Tibial artery (tissue), 4 donors: ENCODE measurements at places on chromosomes 7 and 10.

GRCh38 chr7:41942468-41943093 is 239.7 kb upstream of the INHBA start:
- peak overlapping the region; percentile 60 for H3K27ac ChIP-seq
- DNase-seq: no peak
- H3K36me3 ChIP-seq: no peaks in the 10 kb centered on the region
- H3K4me1 ChIP-seq: peaks cover 26% of the 10 kb centered on the region
- no peaks in the 10 kb centered on the region for H3K27me3 ChIP-seq

- H3K4me3 ChIP-seq: no peak overlapping the region
- no peak overlapping the region for H3K27ac ChIP-seq
- H3K4me1 ChIP-seq: peaks cover 76% of the 10 kb centered on the region
- H3K36me3 ChIP-seq: no peaks in the 10 kb centered on the region
Observed at GRCh38 chr10:75654171-75654771, 222.8 kb downstream of the LRMDA start.

DNA sequence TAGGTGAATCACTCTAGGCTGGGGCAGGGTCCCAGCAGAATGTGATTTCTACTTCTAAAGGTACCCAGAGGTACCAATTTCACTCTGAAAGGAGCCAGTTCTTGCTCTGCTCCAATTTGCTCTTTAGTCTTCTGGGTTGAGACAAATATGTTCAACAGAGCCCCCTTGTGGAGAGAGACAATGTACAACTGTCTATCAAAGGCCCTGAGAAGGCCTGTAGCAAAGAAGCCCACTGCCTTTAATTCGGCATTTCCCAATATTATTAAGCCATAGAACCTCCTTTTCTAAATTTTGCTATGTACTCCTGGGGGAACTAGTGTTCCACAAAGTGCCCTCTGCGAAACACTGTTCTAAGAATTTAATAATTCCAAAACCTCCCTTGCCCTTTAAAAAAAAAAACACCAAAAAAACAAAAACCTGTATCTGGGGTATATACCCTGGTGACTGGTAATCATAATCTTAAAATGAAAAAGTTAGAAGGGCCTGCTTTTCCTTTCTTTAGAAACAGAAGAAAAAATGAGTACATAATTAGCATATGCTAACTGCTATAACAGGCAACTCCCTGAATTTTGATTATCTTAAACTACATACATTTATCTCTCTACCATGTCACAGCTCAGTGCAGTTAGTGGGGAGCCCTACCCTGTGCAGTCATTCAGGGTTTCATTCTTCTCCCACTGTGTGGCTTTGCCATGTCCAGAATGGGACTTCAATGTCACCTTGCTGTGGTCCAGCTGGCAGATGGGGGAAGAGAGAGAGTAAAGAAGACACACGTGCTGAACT is 160.9 kb upstream of the BMPER start:
- H3K27me3 ChIP-seq: no peaks in the 10 kb centered on the region
- no peak for DNase-seq
- no peaks in the 10 kb centered on the region for H3K36me3 ChIP-seq
- no peak overlapping the region for H3K27ac ChIP-seq
- no peaks in the 10 kb centered on the region for H3K4me1 ChIP-seq

DNA sequence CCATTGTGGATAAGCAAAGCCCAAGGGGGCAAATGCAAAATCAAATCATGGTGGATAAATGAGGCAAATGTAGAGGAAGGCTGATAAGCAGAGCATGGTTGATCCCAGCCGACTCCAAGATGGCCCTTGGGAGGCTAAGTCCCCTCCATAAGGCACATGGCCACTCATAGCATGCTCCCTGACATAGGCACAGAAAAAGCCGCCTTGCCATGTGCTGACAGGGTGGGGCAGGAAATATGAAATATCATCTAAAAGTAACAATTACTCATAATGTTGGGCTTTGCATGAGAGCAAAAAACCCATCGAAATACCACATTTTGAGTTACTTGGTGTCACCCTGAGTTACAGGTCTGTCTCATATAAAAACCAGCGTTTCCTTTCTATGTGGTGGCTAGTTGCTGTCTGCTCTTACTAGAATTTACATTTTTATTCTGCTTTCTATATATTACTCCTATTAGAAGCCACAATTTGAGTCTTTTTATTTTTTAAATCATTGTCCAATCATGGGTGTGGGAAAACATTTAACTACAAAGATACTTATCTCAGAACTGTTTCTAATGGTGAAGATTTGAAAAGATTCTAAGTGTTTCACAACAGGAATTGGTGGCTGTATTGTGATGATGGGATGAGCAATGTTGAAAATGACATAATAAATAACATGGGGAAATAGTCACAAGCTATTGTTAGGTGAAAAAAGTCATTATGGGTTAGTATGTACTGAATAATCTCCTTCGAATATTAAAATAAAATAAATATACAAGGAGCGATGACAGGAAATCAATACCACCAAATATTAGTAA is 102.7 kb downstream of the CUBN start:
- H3K36me3 ChIP-seq: no peaks in the 10 kb centered on the region
- H3K4me3 ChIP-seq: no peak overlapping the region
- H3K27ac ChIP-seq: peak overlapping the region; percentile 60
- DNase-seq: no peak
- no peaks in the 10 kb centered on the region for H3K4me1 ChIP-seq
- no peaks in the 10 kb centered on the region for H3K27me3 ChIP-seq

GRCh38 chr10:29837586-29837985 is 202.8 kb upstream of the SVIL start:
- no peak for DNase-seq
- peaks cover 40% of the 10 kb centered on the region for H3K4me1 ChIP-seq
- H3K27me3 ChIP-seq: no peaks in the 10 kb centered on the region
- no peak overlapping the region for H3K4me3 ChIP-seq
- peak overlapping the region; percentile 85 for H3K27ac ChIP-seq

DNA sequence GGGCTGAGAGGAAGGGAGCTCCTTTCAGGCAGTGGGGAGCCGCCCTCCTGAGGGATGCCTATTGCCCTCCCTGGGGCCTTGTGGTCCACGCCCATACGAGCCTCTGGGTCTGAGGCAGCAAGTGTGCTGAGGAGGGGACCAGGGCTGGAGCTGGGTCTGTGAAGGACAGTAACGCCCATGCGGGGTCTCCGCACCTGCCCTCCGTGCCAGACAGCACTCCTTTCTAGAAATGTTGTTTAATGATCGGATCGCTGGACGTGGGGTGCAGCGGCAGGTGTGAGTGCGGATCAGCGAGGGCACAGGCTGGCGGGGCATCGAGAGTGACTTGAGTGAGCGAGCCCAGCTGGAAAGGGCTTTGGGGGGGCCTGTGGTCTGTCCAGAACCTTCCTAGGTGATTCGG is 70.1 kb downstream of the ELFN1 start:
- no peaks in the 10 kb centered on the region for H3K27me3 ChIP-seq
- no peak overlapping the region for H3K4me3 ChIP-seq
- no peak for DNase-seq
- H3K4me1 ChIP-seq: no peaks in the 10 kb centered on the region
- H3K36me3 ChIP-seq: no peaks in the 10 kb centered on the region
- H3K27ac ChIP-seq: no peak overlapping the region

DNA sequence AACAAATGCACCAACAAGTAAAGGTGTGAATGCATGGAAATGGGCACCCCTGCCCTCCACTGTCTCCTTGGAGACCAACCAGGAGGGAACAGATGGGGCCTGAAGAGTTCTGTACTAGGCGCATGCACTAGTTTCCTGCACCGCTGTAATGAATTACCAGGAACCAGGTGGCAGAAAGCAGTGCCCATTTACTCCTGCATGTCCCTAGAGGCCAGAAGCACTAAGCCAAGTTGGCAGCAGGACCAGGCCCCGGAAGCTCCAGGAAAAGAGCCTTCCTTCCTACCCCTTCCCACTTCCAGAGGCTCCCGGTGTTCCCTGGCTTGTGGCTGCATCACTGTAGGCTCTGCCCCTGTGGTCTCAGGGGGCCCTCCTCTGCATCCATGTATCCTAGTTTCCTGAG is 237.5 kb upstream of the PPP2R2D start:
- no peak for DNase-seq
- no peaks in the 10 kb centered on the region for H3K4me1 ChIP-seq
- no peaks in the 10 kb centered on the region for H3K27me3 ChIP-seq
- no peak overlapping the region for H3K4me3 ChIP-seq
- no peak overlapping the region for H3K27ac ChIP-seq

DNA sequence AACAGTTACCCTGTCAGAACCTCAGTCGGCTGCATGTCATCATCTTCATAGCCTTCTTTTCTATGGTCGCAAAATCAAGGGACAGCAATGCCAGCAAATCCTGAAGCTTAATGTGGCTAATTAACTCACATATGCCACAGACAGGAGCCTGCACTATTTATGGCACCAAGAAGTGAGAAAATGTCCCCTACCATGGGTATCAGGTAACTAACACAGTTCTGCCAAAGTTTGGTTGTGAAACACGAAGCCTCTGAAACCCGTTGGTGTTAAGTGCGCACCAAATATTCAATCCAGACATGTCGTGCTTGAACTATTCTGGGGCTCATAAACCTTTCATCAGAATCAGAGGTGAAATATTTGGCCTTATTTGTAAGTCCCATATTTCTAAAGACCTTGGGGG is 63.3 kb downstream of the EVX1 start:
- peaks cover 3% of the 10 kb centered on the region for H3K27me3 ChIP-seq
- no peak overlapping the region for H3K27ac ChIP-seq
- H3K4me3 ChIP-seq: no peak overlapping the region
- DNase-seq: no peak
- no peaks in the 10 kb centered on the region for H3K36me3 ChIP-seq

DNA sequence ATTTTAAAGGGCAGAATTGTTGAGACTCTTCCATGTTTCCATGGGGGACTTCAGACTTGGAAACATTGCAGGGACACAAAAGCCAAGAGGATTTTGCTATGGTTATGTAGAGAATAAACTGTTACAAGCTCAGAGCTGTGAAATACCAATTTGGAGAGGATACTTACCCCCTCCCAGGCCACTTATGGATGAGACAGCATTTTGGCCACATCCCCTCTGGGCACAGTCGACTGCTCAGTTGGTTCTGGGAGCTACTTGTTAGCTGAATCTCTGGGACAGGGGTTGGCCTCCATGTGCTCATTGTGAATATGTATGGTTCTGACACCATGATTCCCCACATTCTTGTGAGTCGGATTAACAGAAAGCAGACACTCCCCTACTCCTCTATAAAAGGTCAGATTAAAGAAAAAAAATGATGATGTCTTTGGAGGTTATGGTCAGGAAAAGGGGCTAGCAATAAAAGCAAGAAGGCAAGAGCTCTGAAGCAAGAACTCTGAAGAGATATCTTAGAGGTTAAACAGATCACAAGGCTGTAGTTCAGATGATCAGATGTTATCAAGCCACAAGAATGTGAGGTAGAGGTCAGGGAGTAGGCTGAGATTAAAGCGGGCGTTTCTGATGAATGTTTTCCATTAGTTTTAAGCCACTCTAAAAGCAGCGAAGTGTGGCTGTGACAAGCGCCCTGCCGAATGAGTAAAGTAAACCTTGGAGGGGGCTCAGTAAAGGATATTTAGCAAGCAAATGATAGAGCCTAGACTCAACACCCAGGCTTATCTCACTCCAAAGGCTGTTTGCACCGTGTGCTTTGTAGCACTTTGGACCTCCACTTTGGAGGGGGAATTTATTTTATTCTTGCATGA is 17.2 kb downstream of the STAMBPL1 start:
- H3K27me3 ChIP-seq: no peaks in the 10 kb centered on the region
- no peak overlapping the region for H3K4me3 ChIP-seq
- no peak for DNase-seq
- H3K27ac ChIP-seq: peak overlapping the region; percentile 11
- H3K4me1 ChIP-seq: no peaks in the 10 kb centered on the region
- H3K36me3 ChIP-seq: no peaks in the 10 kb centered on the region

DNA sequence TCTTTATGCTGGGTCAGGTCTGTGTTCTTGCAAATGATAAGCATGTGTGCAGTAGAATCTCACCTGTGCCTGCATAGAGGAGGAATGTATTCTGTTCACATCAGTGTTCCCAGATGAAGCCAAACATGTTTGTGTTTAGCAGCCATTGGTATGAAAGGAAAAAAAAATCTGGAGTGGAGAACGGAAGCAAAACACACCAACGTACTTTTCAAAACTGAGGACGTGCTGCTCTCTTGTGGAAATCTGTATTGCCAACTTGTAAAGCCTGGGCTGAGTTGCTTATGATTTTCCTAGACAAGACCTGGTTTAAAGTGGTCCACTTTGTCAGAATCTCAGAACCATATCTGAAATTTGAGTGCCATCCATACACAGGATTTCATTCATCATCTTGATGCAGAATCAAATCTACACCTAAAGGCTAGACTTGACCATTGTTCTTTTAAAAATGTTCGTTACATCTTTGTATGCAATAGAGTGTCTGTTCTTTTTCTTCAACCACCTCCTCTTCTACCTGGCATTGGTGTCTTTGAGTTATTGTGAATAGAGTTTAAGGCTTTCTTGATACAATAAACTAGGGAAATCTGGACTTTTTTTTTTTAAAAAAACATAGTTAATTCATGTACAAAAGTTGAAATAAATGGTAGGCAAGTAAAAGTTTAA is 367.7 kb downstream of the PHF14 start:
- no peak for DNase-seq
- no peak overlapping the region for H3K4me3 ChIP-seq
- H3K27me3 ChIP-seq: no peaks in the 10 kb centered on the region
- H3K27ac ChIP-seq: no peak overlapping the region
- peaks cover 7% of the 10 kb centered on the region for H3K4me1 ChIP-seq

DNA sequence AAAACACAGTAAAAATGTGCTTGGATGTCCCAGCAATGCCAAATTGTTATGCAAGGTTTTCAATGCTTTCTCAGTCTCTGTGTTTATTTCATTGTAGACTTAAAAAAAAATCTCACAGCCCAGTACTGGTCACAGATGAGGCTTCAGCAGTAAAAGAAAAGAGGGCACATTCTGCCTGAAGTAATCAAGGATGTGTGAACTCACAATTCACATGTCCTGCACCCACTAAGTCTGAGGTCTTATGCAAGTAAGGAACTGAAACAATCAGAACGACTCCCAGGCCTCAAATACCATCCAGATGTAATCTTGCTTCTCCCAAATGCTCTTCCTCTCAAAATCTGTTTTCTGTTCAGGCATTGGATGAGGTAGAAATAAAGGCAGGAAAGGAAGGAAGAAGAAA is 33.7 kb downstream of the ADRB1 start:
- no peaks in the 10 kb centered on the region for H3K4me1 ChIP-seq
- H3K36me3 ChIP-seq: no peaks in the 10 kb centered on the region
- H3K27me3 ChIP-seq: no peaks in the 10 kb centered on the region
- H3K4me3 ChIP-seq: no peak overlapping the region

DNA sequence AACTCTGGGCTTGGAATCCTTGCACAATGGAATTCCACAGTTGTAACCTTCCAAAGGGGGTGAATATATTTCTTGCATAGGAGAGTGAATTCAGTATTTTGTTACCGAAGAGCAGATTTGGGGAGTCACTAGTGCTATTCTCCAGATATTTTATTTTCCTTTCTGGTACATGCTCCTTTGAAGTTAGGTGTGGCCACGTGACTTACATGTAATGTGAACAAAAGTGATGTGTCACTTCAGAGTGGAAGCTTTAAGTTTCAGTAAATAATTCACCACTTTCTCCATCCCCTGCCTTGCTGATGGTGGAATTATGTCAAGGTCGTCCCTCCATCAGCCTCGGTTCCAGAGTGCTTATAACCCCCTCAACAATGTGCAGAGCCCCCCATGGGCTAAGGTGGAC is 25.3 kb downstream of the ASNS start:
- no peak overlapping the region for H3K4me3 ChIP-seq
- H3K36me3 ChIP-seq: peaks cover 6% of the 10 kb centered on the region
- H3K27ac ChIP-seq: no peak overlapping the region
- no peaks in the 10 kb centered on the region for H3K4me1 ChIP-seq
- no peak for DNase-seq
- H3K27me3 ChIP-seq: no peaks in the 10 kb centered on the region
